Right renal pelvis (tissue), 4 donors: ENCODE measurements at places on chromosomes 6 and 20.

DNA sequence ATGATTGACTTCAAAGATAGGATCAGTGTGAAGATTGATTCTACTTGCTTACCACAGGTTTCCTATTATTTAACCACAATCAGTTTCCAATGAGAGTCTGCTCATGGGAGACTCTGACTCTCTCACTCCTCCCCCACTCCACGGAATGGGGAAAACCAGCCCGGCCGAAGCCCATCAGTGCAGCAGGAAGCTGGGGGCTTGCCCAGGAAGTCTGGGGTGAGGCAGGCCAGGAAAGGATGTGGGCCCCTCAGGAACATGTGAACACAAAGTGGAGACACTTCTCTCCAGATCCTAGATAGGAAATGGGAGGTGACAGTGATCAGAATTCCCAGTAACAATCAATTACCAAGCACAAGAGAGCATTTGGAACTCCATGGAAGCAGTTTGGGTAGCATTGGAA lies 144.2 kb downstream of the TTLL2 start:
- DNase-seq = no peak

GRCh38 chr6:100152201-100152600 lies 158.2 kb upstream of the MCHR2 start:
- no peak for DNase-seq

DNA sequence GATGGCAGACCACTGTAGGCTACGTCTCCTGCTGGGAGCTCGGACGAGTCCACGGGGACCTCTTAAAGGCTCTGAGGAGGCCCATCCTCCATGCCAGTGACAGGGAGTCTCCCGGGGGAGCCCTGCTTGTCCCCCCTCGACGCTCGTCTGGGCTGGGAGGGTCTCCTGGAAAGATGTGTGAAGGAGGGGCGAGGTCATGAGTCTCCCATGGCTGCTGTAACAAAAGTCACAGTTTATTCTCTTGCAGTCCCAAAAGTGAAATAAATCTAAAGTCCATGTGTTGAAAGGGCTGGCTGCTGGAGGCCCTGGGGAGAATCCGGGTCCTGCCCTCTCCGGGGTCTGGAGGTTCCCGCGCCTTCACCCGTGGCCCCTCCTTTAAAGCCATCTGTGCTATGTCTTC lies 67.1 kb upstream of the GATA5 start:
- no peak for DNase-seq

DNA sequence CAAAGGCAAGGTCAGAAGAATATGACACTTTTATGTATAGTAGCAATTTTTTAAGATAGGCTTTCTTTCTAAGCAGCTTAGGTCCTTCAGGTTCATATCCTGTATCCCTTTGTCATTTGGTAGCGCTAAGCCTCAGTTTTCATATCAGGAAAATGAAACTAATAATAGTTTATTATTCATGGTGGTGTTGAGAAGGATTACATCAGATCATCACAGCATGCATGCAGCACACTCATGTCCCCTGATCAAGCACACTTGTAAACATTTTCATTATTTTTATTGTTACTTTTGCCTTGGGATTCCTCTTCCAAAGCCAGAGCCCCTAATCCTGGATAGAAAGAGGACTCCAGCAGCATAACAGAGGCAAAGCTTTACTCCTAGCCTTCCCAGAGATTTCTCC lies 70.2 kb upstream of the ADGRF1 start:
- no peak for DNase-seq
